Sigmoid colon (tissue), 7 donors: ENCODE measurements at places on chromosomes 13 and 19.

- DNase-seq = peak; percentile 85
Observed at GRCh38 chr19:47778954-47779351, 450 bp downstream of the SELENOW start.

DNA sequence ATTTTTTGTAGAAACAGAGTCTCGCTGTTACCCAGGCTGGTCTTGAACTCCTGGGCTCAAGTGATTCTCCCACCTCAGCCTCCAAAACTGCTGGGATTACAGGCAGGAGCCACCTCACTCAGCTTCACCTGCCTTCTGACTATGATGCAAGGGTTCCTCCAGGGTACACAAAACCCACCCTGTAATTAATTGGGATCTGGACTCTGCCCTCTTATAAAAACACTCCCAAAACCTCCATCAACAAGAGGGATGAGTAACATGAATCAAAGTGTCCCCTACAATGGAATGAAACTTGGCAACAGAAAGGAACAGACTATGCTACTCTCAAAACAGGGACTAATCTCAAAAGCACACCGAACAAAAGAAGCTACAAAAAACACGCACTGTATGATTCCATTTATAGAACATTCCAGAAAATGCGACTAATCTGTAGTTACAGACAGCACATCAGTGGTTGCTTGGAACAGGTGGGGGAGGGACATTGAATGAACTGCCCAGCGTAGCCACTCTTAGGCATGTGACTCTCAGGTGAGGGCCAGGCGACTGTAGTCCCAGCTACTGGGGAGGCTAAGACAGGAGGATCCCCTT, 3.2 kb upstream of the PRR36 start:
- no peak for DNase-seq

DNA sequence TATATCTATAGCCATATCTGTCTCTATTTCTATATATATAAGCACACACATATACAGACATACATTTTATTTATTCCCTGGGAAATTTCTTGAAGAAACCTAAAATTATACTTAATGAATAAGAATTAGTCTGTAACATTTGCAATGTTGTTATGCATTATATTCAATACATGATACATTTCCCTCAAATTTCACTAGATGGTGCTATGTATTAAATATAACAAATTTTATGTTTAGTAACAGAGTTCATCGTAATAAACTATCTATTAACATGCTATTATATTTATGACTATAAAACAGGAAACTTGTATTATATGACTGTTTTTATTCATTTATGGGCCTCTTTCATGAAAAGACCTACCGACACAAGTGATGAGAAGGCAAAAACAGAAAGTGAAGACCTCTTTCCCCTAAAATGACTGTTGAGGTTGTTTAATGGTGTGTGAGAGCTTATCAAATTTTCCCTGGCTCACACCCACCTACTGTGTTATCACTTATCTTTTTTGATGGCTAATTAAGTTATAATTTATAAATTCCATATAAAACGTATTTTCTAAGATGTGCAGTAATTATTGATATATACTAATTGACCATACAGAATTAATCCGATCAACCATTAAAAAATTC, 881.9 kb downstream of the SLITRK6 start:
- DNase-seq = no peak

- no peak for DNase-seq
Observed at GRCh38 chr13:109678459-109678858, 107.9 kb downstream of the IRS2 start.

GRCh38 chr13:44425815-44426078, 52.1 kb downstream of the SERP2 start:
- no peak for DNase-seq

DNA sequence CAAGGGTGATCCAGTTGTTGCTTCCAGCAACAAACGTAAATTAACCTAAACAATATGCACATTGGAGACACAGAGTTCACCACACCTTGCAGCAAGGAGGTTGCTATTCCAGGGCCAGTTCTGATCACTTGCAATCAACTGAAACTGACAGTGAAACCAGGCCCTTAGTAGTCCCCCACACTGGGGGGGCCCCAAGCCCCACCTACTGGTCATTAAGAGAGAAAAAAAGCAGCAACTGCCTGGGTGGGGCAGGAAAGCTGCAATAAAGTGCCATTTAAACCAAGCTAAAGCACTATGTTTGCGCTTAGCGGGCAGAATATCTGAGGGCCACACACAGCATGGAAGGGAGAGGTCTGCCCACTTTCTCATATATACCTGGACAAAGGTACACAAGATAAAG, 51.5 kb downstream of the ATP7B start:
- DNase-seq = no peak

DNA sequence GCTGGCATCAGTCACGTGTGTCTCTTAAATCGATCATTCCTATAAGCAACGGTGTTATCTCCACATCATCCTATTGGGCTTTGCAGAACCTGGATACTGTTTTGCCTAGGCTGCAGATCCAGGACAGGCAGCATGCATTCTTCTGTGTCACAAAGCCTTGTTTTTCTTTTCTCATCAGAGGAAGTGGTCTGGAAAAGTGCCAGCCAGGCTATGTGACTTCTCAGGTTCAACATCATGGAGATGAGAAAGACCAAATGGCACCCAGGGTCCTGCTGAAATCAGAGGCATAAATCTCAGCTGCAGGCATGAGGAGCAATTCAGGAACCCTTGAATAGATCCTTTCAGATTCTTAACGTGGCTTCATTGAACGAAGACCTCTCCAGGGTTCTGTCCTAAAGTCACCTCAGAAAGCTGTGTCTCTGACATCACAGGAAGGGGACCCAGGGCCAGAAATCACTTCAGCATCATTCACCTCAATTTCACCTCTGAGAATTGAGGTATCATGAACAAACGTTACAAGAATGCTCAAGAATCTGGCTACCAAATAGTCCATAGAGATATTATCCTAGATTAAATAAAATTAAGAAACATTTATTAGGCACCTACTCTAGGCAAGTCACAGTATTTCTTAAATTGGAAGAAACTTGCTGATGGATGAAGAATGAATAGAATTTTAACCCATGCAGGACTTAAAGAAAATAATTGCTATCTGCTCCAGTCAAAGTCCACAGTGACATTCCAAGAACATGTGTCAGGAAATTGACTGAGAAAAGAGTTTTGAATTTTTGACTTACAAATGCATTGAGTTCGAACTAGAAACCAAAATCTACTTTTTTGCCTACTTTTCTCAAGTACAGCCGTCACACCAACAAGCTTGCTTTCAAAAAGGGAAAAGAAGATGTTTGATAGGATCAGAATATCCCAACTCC, 124.1 kb downstream of the COG6 start:
- no peak for DNase-seq

GRCh38 chr13:72125561-72125960, 258.6 kb upstream of the DACH1 start:
- no peak for DNase-seq

- no peak for DNase-seq
Observed at GRCh38 chr13:75812751-75813181, 176.6 kb downstream of the LMO7 start.

GRCh38 chr19:13189600-13189999, 39.4 kb downstream of the IER2 start:
- no peak for DNase-seq

- no peak for DNase-seq
Observed at GRCh38 chr13:78299832-78300623, 303.3 kb downstream of the POU4F1 start.

DNA sequence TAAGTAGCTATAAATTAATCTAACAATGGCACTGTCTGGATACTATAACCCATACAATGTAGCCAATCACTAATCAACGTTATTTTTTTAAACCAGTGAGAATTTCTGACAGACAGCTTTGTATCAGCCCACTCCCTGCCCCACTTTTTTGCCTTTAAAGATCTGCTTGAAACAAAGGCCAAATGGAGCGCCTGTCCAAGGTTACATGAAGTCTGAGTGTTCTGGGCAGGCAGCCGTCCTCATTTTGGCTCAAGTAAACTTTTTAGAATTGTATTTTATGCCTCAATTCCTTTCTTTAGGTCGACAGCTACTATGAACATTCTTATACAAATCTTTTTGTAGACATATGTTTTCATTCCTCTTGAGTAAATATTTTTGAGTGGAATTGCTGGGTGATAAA, 6.2 kb downstream of the IFT88 start:
- DNase-seq = no peak

DNA sequence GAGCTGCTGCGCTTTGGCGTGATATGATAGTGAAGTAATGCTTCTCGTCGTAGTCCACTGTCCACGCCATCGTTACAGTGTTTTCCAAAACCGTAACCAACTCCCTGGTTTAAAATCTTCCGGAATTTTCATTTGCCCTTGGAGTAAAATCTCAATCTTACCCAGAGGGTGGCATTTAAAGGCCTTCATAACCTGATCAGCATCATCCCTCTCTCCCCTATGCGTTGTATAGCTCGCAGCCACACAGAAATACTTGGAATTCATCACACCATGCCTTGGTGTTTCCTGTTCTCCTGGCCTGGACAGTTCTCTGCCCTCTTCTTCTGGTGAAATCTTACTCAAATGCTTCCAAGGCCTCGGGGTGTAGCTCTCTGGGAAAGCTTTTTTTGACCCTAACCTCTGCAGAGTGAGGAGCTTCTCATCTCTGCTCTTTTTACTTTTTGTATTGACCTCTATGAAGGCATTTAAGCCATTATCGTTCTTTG, 839 bp downstream of the MPHOSPH8 start:
- DNase-seq = no peak

DNA sequence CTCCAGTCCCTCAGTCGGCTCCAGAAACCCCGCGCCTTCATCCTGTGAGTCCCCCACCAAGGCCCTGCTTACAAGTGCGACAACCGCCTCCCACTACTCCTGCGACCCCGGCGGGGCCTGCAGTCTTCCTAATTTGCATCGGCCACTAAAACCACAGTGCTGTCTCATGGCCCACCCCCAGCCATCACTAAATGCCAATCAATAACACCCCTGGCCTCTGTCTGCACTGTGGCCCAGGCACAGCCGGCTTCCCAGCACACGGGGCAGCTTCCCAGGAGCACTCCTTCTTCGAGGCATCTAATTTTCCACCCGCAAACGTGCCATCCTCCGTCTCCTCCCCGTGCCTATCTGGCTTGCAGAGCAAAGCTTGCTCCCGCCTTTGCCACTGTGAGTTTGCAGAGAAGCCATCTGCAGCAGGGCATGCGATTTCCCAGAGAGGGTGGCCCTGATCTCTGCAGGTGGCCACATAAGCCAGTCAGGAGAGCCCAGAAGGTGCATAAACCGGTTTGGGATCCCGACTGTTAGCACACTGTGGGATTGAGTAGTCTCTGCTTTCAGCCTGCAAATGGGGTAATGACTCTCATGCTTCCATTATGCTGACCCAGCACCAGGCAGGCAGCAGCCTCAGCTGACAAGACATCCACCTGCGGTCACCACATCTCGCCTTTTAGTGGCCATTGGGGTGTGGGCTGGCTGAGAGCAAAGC, 34.0 kb upstream of the USE1 start:
- DNase-seq = no peak

DNA sequence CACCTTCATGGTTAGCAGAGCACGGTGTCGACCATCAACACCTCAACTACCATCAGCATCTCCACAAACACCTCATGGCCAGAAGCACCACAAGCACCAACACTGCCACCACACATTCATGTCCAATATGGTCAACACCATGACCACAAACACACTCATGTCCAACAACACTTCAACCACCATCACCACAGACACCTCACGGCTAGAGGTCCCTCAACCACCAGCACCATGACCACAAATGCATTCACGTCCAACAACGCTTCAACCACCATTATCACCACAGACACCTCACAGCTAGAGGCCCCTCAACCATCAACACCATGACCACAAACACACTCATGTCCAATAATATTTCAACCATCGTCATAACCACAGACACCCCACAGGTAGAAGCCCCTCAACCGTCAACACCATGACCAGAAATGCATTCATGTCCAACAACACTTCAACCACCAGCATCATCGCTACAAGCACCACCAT, 10.2 kb downstream of the TRAPPC5 start:
- DNase-seq = no peak

DNA sequence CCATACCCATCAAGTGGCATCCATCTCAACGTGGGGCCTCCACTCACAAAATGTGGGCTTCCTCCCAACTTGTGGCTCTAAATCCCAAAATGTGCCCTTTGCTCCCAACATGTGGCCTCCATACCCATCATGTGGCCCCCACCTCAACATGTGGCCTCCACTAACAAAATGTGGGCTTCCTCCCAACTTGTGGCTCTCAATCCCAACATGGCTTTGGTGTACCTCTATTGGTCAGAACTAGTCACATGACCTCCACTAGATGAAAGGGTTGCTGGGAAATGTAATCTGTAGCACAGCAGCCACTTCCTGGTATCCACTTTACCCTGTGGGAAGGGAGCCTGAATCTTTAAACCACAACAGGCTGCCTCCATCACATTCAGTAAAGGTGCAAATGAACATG, 10.1 kb upstream of the ACER1 start:
- DNase-seq = no peak

GRCh38 chr19:45693106-45693788, 781 bp downstream of the QPCTL start:
- peak; percentile 88 for DNase-seq

- DNase-seq = no peak
Observed at GRCh38 chr19:19540064-19540714, 2.1 kb downstream of the CILP2 start.

DNA sequence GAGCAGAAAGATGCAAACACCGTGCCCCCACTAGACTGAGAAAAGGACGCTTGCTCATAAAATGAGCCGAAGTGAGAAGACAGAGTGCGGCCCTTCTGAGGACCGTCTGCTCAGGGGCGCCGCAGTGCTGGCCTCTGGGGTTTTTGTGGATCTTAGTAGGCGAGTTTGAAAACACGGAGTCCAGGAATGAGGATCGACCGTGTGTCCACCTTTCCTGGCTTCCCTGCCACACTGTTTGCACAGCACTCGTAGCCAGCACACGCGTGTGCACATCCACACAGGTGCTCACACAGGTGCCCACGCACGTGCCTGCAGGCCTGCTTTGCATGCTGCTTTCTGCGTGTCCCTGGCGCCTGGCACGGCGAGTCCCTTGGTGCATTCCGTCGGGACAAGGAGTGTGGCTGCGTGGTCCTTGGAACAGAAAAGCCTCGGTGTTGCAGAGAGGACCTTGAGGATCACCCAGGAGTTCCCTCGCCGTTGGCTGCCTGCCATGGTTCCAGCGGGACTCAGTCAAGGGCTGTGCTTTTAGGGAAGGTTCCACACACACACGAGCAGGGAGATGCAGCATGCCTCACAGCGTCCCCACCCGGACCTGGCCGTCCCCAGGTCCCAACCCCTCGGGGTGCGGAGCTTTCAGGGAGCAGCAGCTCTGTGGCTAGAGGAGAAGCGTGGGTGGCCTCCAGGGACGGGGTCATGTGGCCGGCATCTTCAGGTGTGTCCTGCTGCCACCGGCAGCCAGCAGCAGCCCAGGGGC, 10.1 kb upstream of the ZNF554 start:
- no peak for DNase-seq

DNA sequence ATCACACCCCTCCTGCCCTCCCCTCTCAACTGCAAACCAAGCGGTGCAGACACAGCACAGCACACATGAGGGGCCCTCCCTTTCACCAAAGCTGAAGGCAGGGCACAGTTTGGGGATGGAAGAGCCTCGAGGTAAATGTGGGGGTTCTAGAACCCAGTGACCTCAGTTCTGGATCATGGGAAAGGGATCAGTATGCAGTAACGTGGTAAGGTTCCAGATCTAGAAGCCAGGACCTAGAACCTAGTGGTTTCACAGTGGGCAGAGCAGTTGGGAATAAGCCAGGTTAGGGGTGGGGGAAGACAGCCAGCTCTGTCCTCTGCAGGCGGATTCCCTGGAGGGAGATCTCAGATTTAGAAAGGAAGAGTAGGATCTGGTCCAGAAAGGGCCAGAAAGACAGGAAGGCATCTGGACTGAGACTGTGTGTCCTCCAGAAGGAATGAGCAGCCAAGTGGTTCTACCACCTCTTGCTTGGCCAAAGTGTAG, 3.1 kb downstream of the FTL start:
- no peak for DNase-seq
